ENCODE measurements at places on chromosomes 12 and 14.

DNA sequence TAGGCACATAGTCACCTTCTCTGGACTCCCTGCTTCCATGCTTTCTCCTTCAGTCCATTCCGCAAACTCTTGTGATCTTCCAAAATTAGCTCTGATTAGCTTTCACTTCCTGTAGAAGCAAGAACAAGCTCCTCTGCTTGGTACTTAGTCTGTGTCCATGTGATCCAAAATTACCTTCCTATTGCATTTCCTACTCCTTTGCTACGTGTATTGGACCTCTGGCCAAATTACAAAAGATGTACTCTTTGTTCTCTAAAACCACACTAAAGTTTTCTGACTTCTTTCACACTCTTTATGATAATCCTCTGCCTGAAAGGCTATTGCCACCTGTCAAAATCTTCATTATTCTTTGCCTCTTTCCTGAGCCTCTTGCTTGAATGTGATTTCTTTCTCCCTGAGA is 786 bp upstream of the TSFM start:
- DNase-seq = no peak

DNA sequence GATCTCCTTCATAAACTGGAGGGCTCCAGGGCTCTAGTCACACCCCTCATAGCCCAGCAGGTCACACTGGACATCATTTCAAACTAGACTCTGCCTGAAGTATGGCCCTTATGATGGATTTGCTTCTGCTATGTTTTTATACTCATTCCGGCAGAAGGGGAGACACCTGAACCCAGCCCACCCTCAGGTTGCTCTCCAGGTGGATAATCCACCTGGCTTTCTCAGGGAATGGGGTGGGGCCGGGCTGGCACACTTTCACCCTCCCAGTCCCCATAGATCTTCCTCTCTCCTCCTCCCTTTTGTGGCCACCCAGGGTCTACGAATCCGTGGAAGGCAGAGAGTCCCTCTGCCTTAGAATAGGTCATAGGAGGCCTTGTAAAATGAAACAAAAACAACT is 9.8 kb upstream of the KRT73 start:
- no peak for DNase-seq

DNA sequence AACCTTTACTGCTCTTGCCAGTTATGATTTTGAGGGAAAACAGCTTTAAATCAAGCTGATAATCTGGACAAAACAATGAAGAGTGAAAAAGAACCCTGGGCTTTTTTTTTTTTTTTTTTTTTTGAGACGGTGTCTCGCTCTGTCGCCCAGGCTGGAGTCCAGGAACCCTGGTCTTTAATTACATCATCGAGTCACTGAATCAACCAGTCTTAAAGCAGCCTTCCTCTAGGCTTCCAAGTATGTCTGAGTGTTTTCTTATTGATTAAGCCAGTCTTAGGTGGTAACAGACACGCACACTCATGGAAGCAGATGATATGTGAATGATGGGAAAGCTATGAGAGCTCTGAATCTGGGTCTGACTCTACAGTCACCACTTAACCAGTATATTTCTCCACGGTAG is 5.9 kb upstream of the VCPKMT start:
- no peak for DNase-seq

GRCh38 chr12:67692966-67693365 is 44.4 kb downstream of the DYRK2 start:
- no peak for DNase-seq

- no peak for DNase-seq
Measured at GRCh38 chr14:69842686-69843420, 36.4 kb upstream of the SMOC1 start.

DNA sequence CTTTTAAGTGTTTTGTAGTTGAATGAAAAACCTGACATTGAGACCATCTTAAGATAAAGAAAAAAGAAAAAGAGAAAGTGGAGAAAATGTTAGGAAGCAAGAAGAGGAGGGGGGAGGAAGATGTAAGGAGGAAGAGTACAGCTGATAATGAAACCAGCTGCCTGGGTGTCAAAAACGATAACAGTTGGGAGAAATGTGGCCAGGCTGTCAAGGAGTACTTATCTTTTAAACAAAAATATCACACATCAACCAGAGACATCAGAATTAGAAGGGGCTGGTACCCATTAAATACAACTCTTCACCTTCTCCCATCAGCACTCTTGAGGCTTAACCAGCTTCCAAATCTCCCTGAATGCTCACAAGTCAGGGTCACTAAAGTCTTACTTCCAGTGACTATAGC is 4.5 kb downstream of the SLC11A2 start:
- no peak for DNase-seq

DNA sequence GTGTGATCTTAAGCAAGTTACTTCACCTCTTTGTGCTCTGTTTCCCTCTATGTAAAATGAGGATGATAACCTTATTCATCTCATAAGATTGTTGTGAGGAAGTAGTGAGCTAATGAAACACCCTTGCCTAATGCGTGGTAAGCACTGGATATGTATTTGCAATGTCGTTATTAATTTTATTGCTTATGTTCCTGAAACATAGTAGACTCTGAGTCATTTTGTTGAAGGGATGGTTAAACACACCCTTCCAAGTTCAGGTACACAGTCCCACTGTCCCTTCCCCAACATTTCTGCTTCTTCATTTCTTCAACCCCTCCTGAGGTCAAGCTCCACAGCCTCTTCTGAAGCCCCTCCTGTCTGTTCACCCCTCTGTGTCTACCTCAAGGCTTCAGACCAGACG is 40.2 kb upstream of the FAM222A start:
- no peak for DNase-seq

GRCh38 chr12:38904537-38905479 is 583 bp downstream of the CPNE8 start:
- peak; percentile 91 for DNase-seq

- peak; percentile 81 for DNase-seq
Measured at GRCh38 chr12:132084621-132085290, 59.4 kb downstream of the DDX51 start.

GRCh38 chr12:31479516-31480210 is 111.3 kb downstream of the DENND5B start:
- no peak for DNase-seq

GRCh38 chr12:56141946-56142784 is 10.2 kb upstream of the MYL6B start:
- DNase-seq = no peak

GRCh38 chr12:121467638-121468498 is 68.0 kb downstream of the RNF34 start:
- peak; percentile 71 for DNase-seq

DNA sequence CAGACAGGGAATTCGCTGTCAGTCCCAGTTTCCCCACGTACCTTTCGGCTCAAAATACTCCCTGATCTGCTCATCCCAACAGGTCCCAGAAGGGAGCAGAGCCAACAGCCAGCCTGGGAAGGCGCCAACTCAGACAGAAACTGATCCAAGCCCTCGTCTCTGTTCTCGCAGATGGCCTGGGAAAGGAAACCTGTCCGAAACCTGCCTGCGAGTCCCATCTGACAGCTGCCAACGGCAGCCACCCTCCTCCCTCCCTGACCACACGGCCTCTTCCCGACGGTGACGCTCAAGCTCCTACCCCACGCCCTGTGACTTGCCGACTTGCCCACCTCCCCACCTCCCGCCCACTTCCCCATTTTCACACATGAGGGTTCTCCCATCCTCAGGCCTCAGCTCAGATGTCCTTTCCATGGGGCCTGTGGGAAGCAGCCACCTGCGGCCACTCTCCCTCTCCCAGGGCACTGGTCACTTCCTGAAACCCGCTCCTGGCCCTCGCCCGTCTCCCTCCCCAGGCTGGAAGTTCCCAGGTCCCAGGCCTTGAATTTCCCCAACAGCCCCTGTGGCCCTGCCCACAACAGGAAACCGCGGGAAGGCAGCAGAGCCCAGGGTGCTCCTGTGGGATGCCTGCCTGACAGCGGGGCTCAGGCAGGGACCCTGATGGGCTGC is 60.9 kb upstream of the FBRSL1 start:
- no peak for DNase-seq

DNA sequence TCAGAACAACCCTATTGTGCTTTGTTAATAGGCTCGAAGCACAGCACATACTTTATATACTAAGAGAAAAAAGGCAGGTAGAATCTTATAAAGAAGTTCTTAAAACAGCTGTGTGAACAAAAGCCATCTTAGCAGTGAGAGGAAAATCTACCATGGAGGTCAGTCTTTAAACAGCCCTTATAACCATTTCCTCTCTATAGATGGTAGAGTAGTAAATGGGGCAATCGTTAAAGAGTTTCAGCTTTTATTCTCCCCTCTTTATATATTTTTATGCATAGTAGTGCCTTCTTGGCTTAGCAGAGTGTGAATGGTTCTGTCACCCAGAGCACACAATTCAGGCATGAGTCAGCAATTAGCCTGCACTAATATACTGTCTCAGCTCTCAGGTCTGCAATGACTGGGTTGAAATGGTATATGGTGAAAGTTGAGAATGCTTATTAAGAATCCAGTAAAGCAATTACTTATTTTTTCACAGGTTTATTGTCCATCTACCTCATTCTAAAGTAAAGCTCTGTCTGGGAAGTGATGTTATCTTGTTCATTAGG is 305.0 kb downstream of the NELL2 start:
- DNase-seq = no peak
